ENCODE measurements at places on chromosomes 2 and 18. TPM values are rescaled to one million over a fixed set of nuclear protein-coding genes. Genes with fewer than 3 reads are reported as not detected.

GRCh38 chr2:206859330-206859739 is 80.0 kb upstream of the CPO start:
- DNase-seq = no peak

- no peak for DNase-seq
Measured at GRCh38 chr2:7639476-7639875, 722.3 kb downstream of the RNF144A start.

GRCh38 chr2:206392118-206392517 is 51.2 kb upstream of the ADAM23 start:
- no peak for DNase-seq

The SULT1C4 gene
- polyA plus RNA-seq = 1.0 TPM

The NT5DC4 gene
- polyA plus RNA-seq = not detected

DNA sequence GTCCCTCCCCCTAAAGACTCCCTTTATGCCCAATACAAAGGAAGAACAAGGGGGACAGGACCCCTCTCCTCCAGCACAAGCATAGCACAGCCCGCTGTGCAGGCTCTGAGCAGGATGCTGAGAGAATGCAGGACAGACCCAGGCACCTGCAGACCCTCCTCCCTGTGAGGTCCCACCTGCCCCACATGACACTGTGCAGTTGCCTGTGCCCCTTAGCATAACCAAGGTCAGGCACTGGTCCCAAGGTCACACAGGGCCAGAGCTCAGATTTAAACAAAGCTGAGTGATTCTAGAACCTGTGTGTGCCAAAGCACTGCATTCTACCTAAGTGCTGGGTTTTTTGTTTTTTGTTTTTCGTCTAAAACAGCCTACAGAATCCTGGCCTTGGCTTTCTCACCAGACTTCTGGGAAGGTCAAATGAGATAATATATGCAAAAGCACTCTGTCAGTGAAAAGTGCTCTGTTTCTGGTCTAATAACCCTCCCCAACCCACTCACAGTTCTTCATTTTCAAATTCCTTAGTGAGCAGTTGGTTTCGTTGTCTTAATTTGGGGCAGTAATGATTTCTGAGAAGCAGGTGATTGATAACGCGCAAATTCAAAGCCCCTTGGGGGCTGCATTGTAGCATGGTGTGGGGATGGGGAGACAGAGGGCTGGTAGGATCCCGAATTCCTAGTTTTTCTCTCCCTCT is 125.7 kb downstream of the KCTD1 start:
- DNase-seq = no peak

- no peak for DNase-seq
Measured at GRCh38 chr18:36635414-36636096, 193.2 kb downstream of the TPGS2 start.

- DNase-seq = no peak
Measured at GRCh38 chr2:8432706-8433336, 249.0 kb upstream of the ID2 start.

DNA sequence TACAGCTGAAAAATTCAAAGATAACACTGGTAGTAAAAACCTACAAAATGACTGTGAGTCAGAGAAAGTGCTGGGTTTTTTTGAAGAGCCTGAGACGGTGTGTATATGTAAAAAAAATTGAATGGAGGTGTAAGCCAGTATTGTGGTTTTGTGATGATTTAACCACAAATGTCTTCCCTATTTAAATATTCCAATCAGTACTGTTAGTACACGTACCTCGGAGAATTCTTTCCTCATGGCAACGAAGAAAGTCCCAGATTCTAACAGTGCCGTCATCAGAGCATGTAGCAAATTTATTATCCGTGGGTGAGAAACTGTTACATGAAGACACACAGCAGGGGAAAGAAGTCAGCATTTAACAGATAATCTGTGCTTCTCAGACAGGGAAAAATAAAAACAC is 48.1 kb downstream of the WDR33 start:
- no peak for DNase-seq

The CLEC4F gene
- not detected for polyA plus RNA-seq
